Activated CD4-positive, alpha-beta memory T cell treated with anti-CD3 and anti-CD28 coated beads, Interleukin-2, amount 10 ng/mL, durations not matched to agents 7 days and 5 days (primary cell): ENCODE measurements at places on chromosomes 2 and 18. TPM values are rescaled to one million over a fixed set of nuclear protein-coding genes. Genes with fewer than 3 reads are reported as not detected.

The ACMSD gene
- total RNA-seq: not detected

The GAL3ST2 gene
- total RNA-seq: 0.23 TPM

The SNORC gene
- total RNA-seq: 1.9 TPM

The RPS27A gene
- 869 TPM for total RNA-seq

DNA sequence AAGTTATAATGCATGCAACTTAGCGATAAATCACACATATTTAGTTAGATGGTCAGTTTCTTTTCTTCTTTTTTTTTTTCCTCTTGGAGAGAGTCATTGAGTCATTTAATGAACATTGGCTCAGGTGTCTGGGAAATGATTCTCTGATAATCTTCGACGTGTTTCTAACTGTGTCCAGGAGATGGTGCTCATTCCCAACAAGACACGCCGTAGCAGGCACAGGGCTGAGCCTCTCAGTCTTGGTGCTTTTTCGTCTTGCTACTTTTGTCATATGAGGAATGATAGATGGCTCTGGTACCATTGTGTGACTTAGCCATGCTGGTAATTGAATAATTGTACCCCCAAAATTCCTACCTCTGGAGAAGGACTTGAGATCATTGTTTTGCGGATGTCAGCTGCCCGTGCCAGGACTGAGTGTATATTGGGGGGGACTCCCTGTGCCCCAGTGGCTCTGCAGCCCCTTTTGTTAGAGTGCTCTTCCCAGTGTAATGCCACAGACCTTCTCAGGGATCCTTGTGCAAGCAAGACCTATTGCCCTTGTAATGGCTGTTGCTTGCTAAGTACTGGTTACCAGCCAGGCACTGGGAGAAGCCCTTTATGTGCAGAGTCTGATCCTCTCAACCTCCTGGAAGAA, 107.6 kb upstream of the CYRIA start:
- DNase-seq: no peak

DNA sequence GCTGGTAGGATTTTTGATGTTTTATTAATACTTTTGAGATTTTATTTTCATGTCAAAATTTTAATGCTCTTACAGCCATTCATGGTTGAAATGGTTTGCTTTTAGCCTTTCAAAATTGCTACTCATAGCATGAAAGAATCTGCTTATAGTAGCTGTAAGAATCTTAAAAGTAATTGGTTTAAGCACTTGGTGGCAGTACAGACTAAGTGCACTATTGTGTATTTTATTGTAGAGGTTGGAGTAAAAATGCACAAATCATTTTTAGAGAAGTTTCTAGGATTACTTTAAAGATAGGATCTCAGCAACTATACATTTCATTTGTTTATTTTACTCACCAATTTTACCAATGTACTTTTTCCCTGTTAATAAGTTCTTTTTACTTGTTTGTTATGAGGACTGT, 205.8 kb downstream of the SPAG16 start:
- DNase-seq: no peak

GRCh38 chr2:46232860-46233259, 64.3 kb upstream of the EPAS1 start:
- DNase-seq: no peak

- DNase-seq: no peak
Observed at GRCh38 chr2:110116033-110116710, 550 bp upstream of the MALL start.

DNA sequence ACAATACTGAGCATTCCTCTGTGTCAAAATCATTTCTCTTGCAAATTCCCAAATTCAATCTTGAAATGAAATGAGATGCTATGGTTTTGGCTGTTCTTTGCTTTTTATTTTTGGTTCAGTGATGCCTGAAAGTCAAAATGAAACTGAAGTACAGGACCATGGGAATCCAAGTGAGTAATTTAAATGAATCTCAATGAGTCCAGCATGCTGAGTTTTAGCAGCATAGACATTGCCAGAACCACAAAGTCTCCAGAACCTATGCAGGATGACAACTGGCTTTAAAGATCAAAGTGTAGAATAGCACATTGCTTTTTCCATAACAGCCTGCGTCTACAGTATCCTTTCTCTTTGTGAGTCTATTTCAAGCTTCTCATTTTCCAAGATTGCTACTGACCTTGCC, 1050.7 kb upstream of the PIK3C3 start:
- no peak for DNase-seq

GRCh38 chr2:47509821-47510385, 106.9 kb downstream of the MSH2 start:
- no peak for DNase-seq

DNA sequence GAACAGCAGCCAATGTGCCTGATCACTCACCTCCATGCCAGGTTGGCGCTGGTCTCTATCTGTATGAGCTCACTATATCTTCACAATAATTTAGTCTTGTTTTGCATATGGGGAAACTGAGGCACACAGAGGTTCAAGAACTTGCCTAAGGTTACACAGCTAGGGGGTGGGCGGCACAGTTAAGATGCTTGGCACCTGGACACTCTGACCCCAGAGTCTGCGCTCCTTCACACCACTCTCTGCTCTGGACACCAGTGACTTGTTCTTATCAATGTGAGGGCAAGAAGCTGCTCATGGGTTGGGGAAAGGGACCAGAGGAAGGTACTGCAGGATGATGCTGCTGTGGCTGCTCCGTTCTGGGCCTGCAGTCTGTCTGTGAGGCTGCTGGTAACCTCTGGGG, 27.1 kb downstream of the FBLN7 start:
- DNase-seq: no peak

GRCh38 chr2:9445089-9445488, 21.6 kb downstream of the CPSF3 start:
- DNase-seq: no peak

- no peak for DNase-seq
Observed at GRCh38 chr2:170077830-170078569, 99.9 kb upstream of the MYO3B start.

- DNase-seq: no peak
Observed at GRCh38 chr2:148896136-148896535, 21.1 kb downstream of the KIF5C start.

GRCh38 chr2:119137502-119137901, 21.0 kb downstream of the C1QL2 start:
- DNase-seq: no peak

GRCh38 chr2:139925903-139926302, 1145.7 kb upstream of the NXPH2 start:
- no peak for DNase-seq
